Stimulated activated CD4-positive, alpha-beta T cell treated with anti-CD3 and anti-CD28 coated beads, Interleukin-1b, Interleukin-23, amount 100 ng/mL, for 1 hour (primary cell): ENCODE measurements at places on chromosomes 7 and 10.

GRCh38 chr10:49331431-49331830, 32.5 kb downstream of the C10orf71 start:
- DNase-seq: no peak

DNA sequence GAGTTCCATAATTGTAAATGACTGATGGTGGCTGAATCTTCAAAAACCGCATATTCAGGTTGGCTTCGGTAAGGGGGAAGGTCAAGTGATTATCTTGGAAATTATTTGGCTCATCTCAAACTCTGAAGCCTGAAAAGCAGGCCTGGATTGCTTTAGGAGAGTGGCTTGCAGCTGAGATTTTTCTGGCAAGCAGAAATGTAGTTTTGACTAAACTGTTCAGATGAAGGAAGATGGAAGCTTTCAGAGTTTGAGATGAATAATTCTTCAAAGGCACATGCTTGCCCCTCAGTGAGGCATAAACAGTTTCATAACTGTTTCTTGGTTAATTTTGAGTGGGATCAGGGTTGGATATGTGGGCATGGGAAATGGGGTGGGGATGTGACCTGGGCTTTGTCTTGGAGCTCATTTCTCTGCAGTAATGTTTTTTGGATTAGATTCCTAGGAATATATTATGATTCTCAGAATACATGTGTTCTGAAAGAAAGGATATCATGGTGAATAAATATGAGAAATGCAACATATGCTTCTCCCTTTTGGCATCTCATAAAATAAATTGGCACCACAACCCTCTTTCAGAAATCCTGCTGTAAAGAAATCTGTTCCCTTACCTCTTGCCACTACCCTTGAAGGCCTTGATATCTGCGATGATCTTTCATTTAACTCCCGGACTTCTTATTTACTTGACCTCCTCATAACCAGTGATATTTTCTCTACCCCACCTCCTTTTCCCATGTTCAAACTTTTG, 469.2 kb downstream of the ADRA2A start:
- no peak for DNase-seq

DNA sequence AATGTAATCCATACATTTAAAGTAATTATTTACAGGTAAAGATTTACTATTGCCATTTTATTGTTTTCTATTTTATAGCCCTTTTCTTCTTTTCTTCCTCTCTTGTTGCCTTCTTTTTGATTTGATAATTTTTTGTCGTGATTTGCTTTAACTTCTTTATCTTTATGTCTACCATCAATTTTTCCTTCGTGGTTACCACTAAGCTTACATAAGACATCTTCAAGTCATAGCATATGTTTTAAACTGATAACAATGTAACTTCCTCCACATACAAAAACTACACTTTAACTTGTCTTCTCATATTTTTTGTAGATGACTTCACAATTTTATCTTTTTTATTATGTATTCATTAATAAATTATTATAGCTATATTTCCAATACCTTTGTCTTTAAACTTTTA, 316.6 kb downstream of the PLXDC2 start:
- DNase-seq: no peak

DNA sequence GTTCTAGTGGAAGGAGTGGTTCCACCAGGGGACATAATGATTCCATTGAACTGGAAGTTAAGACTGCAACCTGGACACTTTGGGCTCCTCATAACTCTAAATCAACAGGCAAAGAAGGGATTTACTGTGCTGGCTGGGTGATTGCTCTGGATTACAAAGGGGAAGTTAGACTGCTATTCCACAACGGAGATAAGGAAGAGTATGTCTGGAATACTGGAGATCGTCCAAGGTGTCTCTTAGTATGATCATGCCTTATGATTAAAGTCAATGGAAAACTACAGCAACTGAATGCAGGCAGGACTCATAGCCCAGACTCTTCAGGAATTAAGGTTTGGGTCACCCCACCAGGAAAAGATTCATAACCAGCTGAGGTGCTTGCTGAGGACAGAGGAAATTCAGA, 310.6 kb upstream of the MGMT start:
- DNase-seq: no peak

DNA sequence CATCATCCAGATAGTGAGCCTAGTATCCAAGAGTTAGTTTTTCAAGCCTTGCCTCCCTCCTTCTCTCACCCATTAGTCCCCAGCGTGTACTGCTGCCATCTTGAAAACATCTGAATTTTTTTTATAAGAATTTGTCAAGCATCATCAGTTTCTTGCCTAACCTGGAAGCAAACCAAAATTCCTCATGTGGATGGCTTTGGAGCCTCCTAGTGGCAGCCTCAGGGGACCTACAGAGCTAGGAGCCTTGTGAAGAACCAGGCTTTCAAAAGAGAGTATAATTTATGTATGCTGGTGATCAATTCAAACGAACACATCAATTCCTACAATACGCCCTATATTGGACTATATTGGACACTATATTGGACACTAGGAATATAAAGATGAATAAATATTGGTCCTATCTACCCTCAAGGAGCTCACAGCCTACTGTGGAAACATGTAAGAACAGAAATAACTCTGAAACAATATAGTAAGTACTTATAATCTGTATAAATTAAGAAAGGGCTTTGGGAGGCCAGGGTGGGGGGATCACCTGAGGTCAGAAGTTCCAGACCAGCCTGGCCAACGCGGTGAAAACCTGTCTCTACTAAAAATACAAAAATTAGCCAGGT, 63.4 kb downstream of the HPSE2 start:
- no peak for DNase-seq

DNA sequence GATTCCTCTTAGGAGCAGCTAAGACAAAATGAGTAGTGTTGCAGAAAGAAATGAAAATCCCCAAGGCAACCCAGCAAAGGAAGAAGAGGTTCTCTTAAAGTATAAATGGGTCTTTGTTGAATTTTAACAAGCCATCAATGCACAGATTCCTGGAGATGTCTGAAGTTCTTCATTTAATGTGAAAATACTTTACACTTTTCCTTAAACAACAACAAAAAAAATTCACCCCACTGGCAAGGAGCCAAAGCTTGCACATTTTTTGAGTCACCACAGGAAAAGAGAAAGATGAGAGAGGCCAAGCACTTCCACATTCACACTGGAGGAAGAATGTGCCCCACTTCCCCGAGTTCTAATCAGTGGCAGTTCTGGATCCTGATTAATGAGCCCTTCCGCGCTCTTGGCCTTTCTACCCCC, 286.4 kb upstream of the MEOX2 start:
- no peak for DNase-seq

- DNase-seq: no peak
Observed at GRCh38 chr10:14285941-14286560, 44.7 kb downstream of the FRMD4A start.

DNA sequence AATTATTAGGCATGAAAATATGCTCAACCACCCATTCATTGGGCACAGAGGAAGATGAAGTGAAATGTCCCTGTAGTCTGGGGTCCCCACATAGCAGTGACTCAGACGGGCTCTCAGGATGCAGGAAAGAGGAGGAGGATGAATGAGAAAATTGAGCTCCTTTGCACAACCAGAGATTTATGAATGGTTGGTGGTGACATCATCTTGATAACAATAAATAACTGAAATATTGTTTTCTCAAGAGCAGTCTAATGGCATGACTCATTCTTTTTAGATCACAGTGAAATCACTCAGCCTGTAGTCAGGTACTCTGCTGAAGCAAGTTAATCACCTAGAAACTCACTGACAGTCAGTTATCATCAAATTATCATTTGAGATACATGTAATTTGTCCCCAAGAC, 254.1 kb downstream of the RELN start:
- no peak for DNase-seq

- DNase-seq: no peak
Observed at GRCh38 chr7:150874401-150875198, 22.3 kb downstream of the AOC1 start.

DNA sequence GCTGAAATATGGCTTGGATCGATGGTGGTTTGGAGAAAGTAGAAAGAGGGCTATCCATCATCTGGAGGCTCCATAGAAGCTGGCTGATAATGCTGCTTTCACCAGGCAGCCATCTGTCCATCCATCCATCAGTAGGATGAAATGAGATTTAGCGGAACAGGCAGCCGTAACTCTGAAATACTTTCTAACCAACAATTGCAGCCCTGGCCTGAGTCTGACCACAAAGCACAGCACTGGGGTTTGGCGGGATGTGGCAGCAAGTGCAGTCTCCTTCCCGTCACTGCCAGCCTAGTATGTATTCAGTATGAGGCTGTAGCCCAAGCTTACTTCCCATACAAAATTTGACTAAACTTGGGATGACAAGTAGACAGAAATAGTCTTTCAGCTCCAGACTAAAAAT, 38.0 kb downstream of the R3HCC1L start:
- DNase-seq: no peak

DNA sequence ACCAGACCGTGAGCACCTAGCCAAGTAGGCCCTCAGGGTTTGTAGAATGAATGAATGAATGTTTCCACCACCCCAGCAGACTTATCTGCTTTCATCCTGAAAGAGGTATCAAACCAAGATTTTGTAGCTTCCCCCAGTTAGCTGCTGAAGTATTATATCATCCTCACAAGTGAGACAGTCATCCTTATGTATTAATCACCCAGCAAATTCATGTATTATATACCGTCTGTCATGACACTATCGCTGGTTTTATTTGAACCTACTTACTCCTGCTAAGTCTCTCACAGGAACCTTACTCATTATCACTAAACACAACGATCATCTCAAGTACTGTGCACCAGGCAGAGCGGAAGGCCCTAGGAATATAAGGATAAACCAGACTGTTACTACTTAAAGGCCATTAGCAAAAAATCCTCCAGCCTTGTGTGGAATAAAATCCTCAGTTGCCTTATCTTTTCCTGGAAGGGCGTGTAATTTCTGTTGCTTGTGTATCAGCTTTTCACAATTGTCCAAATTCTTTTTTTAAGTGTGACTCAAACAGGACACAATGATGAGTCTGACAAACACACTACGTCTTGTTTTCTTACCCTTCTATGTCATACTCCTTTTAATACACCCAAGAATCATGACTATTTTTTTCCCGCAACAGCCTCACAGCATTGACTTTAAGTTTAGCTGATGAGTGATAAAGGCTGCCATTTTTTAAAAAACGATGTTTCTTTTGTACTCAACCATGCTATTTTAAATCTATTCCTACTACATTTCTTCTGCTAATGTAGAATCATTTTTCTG, 176.1 kb upstream of the KLF14 start:
- DNase-seq: no peak

DNA sequence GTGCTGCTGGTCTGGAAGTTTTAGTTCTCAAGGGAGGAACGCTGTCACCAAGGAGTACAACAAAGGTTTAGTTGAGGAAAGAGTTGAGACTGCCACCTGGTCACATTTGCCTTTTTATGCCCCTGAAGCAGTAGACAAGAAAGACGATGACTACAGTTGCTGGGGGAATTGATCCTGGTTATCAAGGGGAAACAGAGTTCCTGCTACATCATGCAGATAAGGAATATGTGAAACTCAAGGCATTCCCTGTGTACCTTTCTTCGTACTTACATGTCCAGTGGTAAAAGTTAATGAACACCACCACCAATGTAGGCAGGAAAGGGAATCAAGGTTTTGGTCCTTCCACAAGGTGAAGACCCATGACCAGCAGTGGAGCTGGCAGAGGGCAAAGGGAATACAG, 31.8 kb downstream of the SLC35B4 start:
- no peak for DNase-seq

DNA sequence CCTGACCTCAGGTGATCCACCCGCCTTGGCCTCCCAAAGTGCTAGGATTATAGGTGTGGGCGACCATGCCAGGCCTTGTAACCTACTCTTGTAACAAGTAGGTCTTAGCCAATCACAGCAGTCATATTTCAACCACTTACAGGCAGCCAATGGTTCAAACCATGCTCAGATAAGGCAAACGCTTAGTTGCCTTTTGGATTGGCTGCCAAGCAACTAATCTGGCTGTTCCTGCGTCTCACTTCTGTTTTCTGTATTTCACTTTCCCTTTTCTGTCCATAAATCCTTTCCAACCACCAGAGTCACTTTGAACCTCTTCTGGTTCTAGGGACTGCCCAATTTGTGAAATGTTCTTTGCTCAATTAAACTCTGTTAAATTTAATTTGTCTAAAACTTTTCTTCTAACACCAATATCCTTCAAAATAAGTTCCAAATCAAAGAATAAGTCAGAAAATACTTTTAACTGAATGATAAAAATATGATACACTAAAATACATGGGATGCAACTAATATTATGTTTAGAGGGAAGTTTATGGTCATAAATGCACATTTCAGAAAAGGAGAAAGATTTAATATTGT, 19.1 kb upstream of the PRF1 start:
- no peak for DNase-seq

GRCh38 chr7:129188372-129188891, at the start of gene SMO:
Gene SMO, plus strand, starts transcription at chr7:129188633. Its CDS starts 519 bp downstream, at chr7:129189152.
- DNase-seq: no peak

GRCh38 chr7:88801046-88801445, 5.5 kb upstream of the TEX47 start:
- DNase-seq: no peak

DNA sequence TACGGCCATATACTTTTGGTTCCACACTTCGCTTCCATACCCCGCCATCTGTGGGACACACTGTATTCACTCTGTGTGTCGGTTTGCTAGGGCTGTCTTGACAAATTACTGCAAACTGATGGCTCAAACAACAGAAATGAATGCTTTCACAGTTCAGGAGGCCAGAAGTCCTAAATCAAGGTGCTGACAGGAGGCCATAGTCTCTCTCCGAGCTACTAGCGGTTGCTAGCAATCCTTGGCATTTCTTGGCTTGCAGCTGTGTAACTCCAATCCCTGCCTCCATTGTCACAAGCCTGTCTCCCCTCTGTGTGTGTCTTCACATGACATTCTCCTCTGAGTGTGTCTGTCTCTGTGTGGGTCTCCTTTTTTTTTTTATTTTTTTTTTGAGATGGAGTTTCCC, 28.9 kb upstream of the BMPR1A start:
- no peak for DNase-seq

DNA sequence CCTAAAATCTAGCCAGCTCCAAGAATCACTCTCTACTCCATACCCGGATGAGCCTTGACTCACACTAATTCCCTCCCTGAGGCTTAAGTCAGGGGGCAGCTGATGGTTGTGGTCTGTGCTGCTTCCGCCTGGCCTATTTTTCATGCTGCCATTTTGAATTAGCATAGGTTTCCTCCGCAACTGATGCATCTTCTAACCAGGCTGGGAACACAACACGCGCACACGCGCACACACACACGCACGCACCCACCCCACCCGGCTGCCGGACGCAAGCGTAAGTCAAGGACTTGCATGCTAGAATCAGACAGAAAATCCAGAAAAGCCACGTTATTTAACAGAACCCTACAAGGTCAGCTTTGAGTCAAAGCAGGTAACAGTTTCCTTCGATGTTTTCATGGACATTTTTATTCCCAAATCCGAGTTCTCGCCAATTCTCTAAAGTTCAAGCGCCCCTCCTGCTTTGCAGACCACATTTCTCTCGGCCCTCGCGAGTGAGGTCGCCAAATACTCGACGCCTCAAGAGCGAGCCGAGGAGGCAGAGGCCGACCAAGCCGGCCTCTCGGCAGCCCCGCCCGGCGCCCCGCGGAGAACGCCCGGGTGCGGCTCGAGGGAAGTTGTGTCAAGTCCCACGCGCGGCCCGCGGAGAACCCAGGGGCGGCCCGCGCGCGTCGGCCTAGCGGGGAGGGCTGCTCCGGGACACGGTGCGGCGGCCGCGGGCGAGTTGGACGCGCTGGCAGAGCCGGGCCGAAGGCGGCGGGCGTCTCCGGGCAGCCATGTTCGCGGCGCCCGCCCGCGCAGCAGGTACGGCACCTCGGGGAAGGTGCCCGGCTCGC, 961 bp downstream of the SCRN1 start:
- peak; percentile 1 for DNase-seq
